H9 (cell line): ENCODE measurements at places on chromosomes 5 and 9.

DNA sequence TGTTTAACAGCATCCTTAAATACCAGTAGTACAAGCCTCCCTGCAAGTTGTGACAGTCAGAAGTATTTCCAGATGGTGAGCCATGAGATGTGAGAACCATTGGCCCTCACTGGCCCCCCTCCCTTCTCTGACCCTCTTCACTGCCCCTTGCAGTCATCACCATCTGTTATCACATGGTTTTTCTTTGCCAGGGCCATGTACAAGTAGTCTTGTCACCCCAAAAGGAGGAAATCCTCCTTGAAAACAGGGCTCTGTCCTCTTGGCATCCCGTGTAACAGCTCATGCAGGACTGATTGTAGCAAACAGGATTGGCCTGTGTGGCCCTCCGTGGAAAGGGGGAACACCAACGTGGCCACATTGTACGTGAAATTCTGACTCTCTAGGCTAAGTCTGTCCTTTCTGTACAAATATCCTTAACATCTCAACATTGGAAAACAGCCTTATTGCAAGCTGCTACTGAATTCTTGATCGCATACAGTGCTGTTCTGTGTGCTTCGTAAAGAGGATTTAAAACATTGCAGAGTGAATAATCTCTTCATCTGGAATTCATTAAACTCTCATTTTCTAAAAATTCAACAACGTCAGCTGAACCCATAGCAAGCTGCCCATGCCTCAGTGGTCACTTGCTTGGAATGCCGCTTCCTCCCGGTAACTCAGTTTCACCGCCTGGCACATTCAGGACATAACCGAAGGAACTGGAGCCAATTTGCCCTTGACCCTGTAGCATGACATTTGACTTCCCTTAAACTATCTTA lies 171.7 kb downstream of the ATPSCKMT start:
- no peak for DNase-seq

DNA sequence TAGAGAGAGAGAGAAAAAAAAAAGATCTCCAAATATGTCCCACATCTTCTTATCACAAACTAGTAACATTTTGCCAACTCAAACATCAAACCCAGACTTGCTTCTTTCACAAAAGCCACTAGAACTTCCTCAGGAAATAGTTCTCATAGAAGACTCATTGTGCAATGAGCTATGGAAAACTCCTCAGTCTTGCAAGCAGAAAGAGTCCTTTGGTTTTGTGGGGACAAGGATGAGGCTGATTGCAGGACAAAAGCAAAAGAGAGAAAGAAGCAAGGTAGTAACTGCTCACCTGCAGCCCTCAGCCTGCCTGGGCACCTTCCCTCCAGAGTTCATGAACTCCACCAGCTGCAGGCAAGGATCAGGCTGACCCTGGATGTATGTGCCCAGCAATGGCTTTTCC lies 399.0 kb downstream of the IRX1 start:
- DNase-seq, result no peak

DNA sequence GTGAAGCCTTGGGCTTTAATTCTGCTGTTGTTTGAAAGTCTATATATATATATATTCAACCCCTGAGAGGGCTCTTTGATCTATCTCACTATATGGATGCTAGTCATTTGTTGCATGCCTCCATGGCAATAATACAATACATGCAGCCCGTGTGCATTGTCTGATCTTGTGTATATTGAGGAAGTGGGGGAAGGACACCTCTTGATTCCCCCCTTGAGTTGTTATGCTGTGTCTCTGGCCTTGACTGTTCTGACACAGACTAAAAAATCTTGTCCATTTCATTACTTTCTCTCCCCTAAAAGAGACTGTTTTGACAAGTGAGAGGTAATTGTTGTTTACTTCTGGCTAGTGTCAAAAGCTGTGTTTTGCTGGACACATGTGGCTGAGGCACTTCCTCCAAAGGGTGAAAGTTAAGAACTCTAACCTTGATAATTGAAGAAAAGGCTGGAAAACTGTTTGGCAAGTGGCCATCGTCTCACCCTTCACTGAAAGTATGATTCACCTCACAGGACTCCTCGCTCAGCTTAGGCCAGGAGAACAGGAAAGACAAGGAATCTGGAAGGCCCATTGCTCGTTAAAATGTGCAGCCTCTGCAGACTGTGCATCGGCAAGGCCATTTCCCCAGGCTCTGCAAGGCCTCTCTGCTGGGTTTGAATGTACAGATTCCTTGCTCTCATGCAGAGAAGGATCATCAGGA lies 304.0 kb downstream of the PRELID2 start:
- no peak for DNase-seq

- no peak for DNase-seq
Observed at GRCh38 chr9:5004481-5004880, 19.4 kb downstream of the JAK2 start.
